ENCODE measurements at places on chromosomes 5 and 9. TPM values are rescaled to one million over a fixed set of nuclear protein-coding genes. Genes with fewer than 3 reads are reported as not detected.

DNA sequence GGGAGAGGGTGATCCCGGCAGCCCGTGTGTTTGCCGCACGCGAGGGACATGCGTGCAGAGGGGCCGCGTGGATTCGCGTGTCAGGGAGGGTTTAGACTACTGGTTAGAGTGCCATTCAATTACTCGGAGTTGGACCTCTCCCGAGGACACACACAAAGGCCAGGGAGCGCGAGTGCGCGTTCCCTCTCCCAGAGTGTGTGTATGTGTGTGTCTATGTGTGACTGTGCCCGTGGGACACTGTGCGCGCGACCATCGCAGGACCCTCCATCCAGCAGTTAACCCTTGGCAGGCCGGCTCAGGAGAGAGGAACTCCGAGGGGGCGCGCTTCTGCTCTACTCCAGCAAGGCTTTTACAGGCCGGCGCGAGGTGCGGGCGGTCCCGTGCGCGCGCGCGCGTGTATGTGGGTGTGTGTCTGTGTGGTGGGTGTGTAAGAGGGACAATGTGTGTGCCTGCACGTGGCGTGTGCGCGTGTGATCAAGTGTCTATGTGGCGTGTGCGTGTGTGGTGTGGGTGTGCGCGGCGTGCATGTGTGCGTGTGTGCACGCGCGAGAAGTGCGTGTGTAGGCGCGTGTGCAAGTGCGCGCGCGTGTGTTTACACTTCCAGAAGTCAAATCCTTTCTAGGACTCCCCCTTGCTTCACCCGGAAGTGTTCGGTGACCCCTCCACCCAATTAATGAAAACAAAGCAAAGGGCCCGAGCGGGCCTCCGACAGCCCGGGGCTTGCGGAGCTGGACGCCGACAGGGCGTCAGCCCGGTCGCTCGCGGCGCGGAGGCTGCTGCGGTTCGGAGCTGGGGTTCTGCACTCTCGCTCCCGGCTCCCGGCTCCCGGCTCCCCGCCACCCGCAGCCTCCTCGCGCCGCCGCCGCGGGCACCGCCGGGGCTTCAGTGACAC, 75.3 kb upstream of the TBCA start:
- H3K27ac ChIP-seq = peak overlapping the region; percentile 48
- H3K27me3 ChIP-seq = no peaks in the 10 kb centered on the region
- DNase-seq = peak; percentile 89
- no peaks in the 10 kb centered on the region for H3K36me3 ChIP-seq
- peak overlapping the region; percentile 63 for H3K4me3 ChIP-seq

- no peaks in the 10 kb centered on the region for H3K36me3 ChIP-seq
- no peak overlapping the region for H3K27ac ChIP-seq
- H3K27me3 ChIP-seq = no peaks in the 10 kb centered on the region
- no peaks in the 10 kb centered on the region for H3K4me1 ChIP-seq
Observed at GRCh38 chr9:27653957-27654356, 80.7 kb upstream of the C9orf72 start.

GRCh38 chr5:173089581-173089980, 33.4 kb downstream of the CREBRF start:
- peaks cover 59% of the 10 kb centered on the region for H3K36me3 ChIP-seq
- no peak overlapping the region for H3K27ac ChIP-seq
- no peaks in the 10 kb centered on the region for H3K27me3 ChIP-seq
- no peak overlapping the region for H3K4me3 ChIP-seq
- DNase-seq = no peak

SIMC1 gene
- total RNA-seq = 28.3 TPM

QRFP gene
- not detected for total RNA-seq

IFNA2 gene
- not detected for total RNA-seq

SYNPO gene
- 36.5 TPM for total RNA-seq

All from esophagus muscularis mucosa (tissue), 4 donors.